ENCODE measurements at places on chromosomes 7 and 10.
A peak's percentile ranks its signal among the peaks of the same experiment; 100 is the strongest.

DNA sequence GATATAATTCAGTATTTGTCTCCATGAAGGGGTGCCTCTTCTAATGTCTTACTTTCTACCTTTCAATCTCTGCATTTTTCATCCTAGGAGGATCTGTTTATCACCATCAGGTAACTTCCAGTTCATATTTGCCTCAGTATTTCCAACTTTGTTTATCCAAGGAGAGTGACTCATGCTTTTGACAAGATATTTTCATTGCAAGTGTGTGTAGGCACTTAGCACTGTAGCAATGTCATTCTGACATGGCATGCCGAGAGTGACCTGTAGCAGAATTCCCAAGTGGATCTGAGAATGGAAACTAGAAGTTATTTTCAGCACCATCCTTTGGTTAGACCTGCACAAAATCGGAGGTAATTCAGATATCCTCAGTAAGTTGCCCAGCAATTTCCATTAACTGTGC, 129.9 kb downstream of the INHBA start:
- DNase-seq, result peak; percentile 28

DNA sequence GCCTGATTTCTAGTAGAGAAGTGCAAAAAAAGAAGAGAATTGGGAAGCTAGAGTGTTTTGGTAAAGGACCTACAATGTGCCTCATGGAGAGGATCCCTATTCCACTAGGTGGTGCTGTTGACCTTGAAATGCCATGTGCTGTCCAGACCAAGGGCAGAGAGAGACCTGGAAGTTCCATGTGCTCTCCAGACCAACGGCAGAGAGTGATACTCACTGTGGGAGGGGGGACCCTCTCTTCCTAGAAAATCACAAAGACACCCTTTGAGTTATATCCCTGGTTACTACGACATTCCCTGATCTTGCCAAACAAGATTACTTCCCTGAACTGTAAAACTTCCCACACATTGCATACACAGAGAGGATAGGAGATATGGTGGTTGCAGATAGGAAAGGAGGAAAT, 212.7 kb upstream of the ZNF804B start:
- peak; percentile 12 for DNase-seq

DNA sequence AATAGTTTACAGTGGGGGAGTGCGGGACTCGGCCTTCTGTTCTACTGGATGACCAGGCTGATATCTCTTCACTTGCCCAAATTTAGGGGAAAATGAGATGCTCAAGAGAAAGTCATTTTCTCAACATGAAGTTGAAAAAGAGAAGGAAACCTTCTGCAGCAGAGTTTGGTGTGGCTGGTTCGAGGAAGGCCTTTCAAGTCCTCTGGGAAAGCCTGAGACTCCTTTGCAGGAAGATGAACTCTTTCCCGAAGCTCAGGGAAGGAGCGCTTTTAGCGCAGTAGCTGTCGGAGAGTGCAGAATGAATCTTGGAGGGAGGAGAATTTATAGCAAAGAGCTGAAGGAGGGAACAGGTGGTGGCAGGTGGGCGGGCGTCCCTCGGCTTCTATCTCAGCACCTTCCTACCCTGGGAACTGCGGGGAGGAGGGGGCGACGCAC, at the start of gene ATOH7:
TSS of gene ATOH7 (minus strand) at position 297 of the 435 bp plus-strand sequence. CDS start 436 bp downstream, outside the sequence.
- no peak for DNase-seq

- no peak for DNase-seq
Observed at GRCh38 chr10:72616716-72617115, 9.2 kb downstream of the MICU1 start.

DNA sequence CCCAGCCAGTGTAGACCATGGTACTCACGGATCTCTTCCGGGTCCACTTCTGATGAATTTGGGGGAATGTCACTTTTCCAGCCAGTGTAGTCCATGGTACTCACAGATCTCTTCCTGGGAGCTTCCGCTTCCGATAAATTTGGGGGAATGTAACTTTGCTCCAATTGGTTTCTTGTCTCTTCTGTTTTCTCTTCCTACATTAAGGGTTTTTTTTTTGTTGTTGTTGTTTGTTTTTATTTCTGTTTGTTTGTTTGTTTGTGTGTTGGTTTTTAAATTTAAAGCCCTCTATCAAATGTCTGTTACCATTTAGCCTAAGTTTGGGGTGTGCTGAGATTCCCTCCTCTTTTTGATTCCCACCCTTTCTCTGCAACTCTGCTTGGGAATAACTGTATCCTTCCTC, 475.8 kb upstream of the FZD8 start:
- DNase-seq, result no peak

GRCh38 chr7:76056241-76056640, 8.3 kb downstream of the MDH2 start:
- DNase-seq, result no peak

- no peak for DNase-seq
Observed at GRCh38 chr7:47248797-47249196, 333.1 kb downstream of the TNS3 start.

DNA sequence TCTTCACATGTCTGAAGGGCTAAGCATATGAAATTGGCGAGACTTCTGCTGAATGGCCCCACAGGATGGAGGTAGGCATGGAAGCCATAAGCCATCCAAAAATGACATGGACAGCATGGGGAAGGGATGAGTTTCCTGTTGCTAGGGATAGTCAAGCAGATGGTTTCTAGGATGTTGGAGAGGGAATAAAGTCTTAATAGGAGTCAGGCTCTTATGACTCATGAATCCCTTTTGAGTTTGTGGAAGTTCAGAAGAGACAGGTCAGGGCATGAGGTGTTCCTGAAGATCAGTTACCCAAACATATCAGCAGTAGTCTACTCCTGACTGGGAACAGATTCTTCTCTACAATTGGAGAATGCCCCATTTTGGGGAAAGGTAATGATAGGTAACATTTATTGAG, 243.9 kb downstream of the REEP3 start:
- peak; percentile 8 for DNase-seq

All from H54 (cell line).